ENCODE measurements at places on chromosomes 13 and 19. TPM values are rescaled to one million over a fixed set of nuclear protein-coding genes. Genes with fewer than 3 reads are reported as not detected.

Gene SYNE4
- 0.93 TPM for total RNA-seq

DNA sequence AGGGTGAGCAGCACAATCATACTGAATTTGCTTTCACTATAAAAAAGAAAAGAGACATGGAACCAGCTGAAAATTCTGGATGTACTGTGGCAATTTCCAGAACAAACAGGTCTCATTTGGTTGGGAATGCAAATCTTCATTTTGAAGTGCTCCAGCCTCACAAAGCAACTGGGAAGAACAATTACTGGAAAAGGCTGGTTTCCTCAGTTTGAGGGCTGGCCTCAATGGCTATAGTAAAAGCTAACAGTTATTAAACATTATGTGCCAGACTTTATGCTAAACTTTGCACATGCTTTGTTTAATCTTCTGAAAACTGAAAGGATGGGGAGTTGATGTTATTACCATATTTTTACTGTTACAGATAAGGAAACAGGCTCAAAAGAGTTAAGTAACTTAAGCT lies 3.0 kb downstream of the OBI1 start:
- no peak for DNase-seq

GRCh38 chr19:33654840-33655508 lies 33.2 kb downstream of the CHST8 start:
- DNase-seq: peak; percentile 28

DNA sequence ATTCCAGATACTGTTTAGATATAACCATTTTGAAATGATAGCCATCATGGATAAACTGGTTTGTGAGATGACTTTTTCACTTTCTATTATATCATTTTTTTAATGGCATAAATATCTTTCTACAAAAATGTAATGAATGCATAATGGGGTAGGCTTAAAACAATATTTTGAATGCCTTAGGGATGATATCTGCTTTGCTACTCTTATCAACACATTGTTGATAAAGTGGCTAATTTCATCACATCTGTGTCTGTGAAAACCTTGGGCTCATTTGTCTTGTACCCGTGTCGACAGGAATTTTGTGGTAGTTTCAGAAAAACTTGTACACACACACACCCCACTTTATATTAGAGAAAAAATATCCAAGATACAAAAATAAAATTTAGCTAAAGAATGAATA lies 44.1 kb downstream of the SLITRK6 start:
- no peak for DNase-seq

- DNase-seq: no peak
Observed at GRCh38 chr19:36013280-36014011, 567 bp downstream of the ALKBH6 start.

GRCh38 chr13:90201202-90201601 lies 1146.3 kb upstream of the MIR17HG start:
- DNase-seq: no peak

DNA sequence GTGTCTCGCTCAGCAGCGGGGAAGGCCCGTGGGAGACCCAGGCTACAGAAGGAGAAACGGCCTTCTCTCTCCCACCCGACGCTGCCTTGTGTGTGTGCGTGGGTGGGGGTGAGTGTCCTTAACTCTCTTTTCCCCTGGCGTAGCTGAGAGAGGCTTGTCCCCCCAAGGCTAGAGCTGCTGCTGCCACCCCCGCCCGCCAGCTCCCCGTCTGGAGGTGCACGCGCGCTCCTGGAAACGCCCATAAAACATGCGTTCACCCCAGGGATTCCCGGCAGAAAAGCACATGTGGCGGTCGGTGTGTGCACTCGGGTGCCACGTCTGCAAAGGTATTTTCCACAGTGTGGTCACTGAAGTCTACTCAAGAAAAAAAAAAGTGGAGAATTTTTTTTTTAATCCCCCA lies 36.1 kb downstream of the GADD45B start:
- no peak for DNase-seq

DNA sequence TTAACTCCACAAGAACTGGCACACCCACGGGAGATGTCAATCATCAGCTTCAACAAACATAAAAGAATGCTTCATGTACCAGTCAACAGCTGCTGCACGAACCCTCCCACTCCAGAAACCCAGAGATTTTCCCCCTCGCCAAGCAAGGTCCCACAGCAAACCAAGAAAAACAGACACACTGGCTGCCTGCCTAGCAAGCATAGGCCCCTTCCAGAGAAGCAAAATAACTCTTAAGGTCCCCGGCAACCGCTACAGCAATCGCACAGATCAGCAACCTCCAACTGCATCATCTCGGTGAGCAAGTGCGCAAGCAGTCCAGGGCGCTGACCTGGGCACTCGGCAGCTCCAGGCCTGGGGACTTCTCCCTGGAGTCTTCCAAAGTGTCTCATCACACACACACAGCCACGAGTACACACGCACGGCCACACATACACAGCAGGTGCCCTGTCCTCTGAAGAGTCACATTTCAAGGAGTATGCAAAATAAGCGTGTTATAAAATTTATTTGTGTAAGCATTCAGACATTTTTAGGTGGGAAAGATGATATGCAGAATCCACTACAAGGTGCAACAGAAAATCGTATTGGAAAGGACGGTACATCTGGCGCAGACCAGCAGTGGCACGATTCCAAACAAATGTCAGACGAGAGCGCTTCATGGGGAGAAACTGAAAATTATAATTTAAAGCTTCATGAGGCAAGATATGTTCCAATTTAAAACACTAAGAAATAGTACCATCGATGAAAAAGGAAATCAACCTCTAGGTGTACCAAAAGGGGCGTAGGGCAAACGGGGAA lies 125.0 kb downstream of the STK24 start:
- DNase-seq: peak; percentile 88

GRCh38 chr19:30227661-30228112 lies 144.5 kb upstream of the ZNF536 start:
- peak; percentile 89 for DNase-seq
